ENCODE measurements at places on chromosomes 12 and 14.
A peak's percentile ranks its signal among the peaks of the same experiment; 100 is the strongest.

GRCh38 chr12:107525719-107526554 lies 159.7 kb upstream of the PWP1 start:
- DNase-seq: no peak

- DNase-seq: peak; percentile 16
Observed at GRCh38 chr12:132075714-132076553, 68.2 kb downstream of the DDX51 start.

DNA sequence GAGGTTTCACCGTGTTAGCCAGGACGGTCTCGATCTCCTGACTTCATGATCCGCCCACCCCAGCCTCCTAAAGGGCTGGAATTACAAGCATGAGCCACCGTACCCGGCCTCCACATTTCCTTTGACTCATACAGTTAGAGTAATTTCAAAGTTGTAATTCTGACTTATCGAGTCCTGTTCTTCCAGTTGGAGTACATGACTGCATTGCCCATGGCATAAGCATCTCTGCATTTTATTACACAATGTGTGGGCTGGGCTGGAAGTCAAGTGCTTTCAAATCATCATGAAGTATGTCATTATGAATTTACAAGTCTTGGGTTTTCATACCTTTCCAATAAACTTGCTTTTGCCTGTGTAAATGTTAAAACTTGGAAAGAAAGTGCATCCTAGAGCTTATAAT lies 1295.7 kb upstream of the FLRT2 start:
- no peak for DNase-seq

DNA sequence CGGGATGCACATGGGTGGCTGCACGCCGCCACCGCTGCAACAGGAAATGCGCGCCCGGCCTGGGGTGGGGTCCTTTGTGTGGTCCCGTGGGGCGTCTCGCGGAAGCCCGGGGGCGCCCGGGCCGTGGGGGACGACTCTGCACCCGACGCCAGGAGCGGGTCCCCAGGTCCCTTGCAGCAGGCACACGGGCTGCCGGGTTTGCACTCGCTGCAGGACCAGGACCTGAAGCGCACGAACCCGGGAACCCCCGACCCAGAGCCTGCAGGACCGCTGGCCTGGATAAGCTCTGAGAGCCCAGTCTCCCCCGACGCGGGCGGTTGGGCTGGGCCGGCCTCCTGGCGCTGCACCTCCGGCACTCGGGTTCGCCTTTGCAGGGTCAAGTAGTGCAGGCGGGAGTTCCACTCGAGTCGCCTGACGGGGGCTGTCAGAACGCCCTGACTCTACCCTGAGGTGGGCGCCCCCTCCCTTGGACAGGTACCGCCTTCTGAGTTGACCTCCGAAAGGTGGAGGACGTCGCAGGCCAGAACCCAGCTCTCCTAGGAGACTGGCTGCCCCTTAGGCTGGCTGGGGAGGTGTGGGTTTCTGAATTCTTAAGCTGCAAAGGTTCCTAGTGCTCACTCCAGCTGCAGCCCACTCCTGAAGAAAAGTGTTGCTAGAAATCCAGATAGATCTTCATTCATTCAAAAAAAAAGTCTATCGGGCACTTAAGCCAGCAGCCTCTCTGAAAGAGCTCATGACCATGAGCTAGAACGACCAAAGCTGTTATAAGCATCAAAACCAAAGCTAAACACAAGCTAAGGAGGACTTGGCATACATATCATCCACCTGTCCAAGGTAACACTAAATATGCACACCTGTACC lies 68.0 kb downstream of the RNF34 start:
- DNase-seq: no peak

DNA sequence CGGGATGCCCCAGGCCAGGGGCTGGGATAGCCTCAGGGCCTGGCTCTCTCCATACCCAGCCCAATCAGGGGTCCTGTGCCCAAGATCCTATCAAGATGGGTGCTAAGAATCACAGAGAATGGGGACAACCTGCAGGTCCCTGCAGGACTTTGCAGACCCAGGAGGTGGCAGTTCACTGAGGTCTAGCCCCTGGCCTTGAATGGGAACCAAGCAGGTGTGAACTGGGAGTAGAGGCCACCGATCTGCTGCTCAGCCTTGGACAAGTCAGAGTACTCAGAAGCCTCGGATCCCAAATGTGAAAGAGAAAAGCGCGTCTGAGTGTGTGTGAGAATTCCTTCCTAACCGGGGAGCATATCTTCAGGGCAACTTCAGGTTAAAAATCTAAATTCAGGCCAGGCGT lies 76.2 kb downstream of the ARL6IP4 start:
- no peak for DNase-seq

- DNase-seq: no peak
Observed at GRCh38 chr12:130880411-130880885, 8.6 kb downstream of the RAN start.

- peak; percentile 79 for DNase-seq
Observed at GRCh38 chr12:49428793-49429192, 61.5 kb downstream of the SPATS2 start.

DNA sequence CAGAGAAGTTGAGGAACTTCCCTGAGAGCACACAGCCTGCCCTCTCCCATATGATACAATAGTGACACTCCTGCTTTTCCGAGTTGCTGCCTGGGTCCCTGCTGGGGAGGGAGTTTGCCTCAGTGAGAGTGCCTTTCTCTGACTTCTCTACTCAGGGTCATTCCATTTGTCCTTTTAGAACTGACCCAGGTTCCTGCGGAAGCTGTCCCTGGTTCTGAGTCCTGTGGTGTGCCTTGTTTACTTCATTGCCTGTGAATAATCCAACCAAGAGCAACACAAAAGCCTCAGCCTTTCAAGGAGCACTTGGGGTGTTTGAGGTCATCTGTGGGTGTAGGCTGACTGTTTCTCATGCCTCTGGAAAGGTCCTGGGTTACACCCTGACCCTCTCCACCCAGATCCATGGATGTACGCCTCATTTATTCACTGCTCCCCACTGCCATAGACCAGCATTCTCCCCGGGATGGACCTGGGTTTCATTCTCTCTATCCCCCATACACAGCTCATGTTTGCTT lies 13.6 kb downstream of the SERPINA1 start:
- DNase-seq: no peak

GRCh38 chr12:111858186-111858585 lies 16.2 kb downstream of the MAPKAPK5 start:
- no peak for DNase-seq

DNA sequence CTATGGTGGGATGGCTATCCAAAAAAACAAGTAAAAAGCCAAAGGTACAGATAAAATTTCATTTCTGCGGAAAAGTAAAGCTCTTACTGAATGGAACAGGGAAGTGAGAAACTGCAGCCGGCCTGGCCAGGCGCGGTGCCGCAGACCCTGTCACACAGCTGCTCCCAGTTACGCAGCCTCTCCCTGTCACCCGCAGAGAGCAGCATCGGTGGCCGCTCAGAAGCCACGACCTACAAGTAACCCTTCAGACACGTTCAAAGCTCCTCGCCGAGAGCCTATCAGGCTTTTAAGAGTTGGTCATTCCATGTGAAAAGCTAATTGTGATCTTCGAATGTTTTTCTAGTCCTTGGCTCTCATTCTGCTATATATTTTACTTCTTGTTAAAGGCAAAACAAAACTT lies 11.0 kb upstream of the ANKLE2 start:
- no peak for DNase-seq

DNA sequence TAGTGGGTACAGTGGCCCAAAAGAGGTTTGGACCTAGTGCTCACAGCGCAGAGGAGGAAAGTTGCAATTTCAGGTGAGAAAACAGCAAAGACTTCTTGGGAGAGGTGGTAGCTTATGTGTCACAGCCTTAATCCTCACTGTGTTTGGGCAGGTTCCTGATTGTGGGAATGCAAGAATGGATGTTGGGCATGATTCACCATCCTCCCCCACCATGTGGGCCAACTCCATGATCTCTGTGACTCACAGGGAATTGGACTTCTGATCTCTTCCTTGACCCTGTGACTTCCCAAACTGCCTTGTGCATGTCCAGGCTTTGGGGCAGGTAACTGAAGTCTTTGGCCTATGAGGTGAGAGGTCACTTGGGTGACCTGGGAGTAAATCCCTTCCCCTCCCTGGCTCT lies 1.8 kb upstream of the CHST11 start:
- no peak for DNase-seq

GRCh38 chr14:89855961-89856656 lies 98.4 kb downstream of the EFCAB11 start:
- no peak for DNase-seq

- DNase-seq: no peak
Observed at GRCh38 chr12:23617749-23618148, 331.7 kb downstream of the SOX5 start.

DNA sequence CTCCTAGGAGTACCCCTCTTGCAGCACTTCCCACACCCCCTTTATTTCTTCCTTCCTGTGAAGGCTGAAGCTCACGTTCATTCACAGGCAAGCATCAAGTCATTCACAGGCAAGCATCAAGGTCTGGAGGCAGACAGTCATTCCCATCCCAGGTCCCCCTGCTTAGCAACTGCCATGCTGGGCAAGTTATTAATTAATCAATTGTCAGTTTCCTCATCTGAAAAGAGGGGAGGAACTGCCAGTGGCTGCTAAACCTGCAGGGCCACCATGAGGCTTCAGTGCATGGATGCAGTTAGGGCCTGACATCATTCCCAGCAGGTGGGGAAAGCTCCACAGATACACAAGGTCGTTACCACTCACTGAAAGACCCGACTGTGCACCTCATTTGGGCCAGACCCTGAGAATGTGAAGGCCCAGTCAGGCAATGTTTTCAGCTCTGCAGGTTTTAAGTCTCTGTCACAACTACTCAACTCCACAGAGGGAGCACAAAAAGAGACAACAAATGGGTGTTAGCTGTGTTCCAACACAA lies 85.0 kb upstream of the GPR68 start:
- no peak for DNase-seq
